ENCODE measurements at places on chromosomes 2 and 18. TPM values are rescaled to one million over a fixed set of nuclear protein-coding genes. Genes with fewer than 3 reads are reported as not detected.

The M1AP gene
- total RNA-seq, result not detected

The TMEM131 gene
- 45.1 TPM for total RNA-seq

The CYP1B1 gene
- total RNA-seq, result 146 TPM

The MMADHC gene
- total RNA-seq, result 177 TPM

The KLHL30 gene
- total RNA-seq, result 0.33 TPM

The PPP1R1C gene
- total RNA-seq, result not detected

The RAX gene
- total RNA-seq, result not detected

The ALLC gene
- total RNA-seq, result not detected

The TNFRSF11A gene
- 0.08 TPM for total RNA-seq

The ASB18 gene
- not detected for total RNA-seq

The LIMS3 gene
- 6.1 TPM for total RNA-seq

The CD207 gene
- total RNA-seq, result not detected

The IL1F10 gene
- not detected for total RNA-seq

The COBLL1 gene
- 25.3 TPM for total RNA-seq

The C18orf32 gene
- 33.2 TPM for total RNA-seq

The PLGLB2 gene
- not detected for total RNA-seq

The BOLL gene
- total RNA-seq, result not detected

The GCG gene
- total RNA-seq, result not detected

The PLEKHH2 gene
- 5.4 TPM for total RNA-seq

The CD8A gene
- total RNA-seq, result not detected
